H54 (cell line): ENCODE measurements at places on chromosomes 16 and 17.
A peak's percentile ranks its signal among the peaks of the same experiment; 100 is the strongest.

GRCh38 chr17:8489841-8490240, 54.2 kb downstream of the NDEL1 start:
- DNase-seq, result no peak

- peak; percentile 71 for DNase-seq
Observed at GRCh38 chr16:28974007-28974436, 556 bp upstream of the SPNS1 start.

GRCh38 chr17:21676281-21677111, 15.8 kb upstream of the KCNJ18 start:
- no peak for DNase-seq

DNA sequence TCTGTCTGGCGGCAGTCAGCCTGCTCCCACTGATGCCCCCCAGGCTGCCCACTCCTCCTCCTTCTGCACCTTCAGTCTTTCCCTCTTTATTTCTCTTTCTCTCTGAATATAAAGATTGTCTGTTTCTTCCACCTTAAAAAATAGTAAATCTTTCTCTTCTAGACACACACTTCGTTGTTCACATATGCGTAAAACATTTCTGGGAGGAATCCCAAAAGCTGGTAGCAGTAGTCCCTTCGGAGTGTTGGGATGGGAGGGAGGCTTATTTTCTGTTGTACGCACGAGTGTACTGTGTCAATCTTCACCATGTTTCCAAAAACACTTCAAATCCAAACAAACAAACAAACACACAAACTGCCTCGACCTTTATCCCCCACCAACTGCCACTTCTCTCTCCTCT, 9.9 kb downstream of the OSBPL7 start:
- DNase-seq, result no peak

- DNase-seq, result no peak
Observed at GRCh38 chr17:77768248-77768852, 190.2 kb upstream of the TNRC6C start.

- no peak for DNase-seq
Observed at GRCh38 chr17:65564793-65565192, 3.3 kb upstream of the AXIN2 start.

DNA sequence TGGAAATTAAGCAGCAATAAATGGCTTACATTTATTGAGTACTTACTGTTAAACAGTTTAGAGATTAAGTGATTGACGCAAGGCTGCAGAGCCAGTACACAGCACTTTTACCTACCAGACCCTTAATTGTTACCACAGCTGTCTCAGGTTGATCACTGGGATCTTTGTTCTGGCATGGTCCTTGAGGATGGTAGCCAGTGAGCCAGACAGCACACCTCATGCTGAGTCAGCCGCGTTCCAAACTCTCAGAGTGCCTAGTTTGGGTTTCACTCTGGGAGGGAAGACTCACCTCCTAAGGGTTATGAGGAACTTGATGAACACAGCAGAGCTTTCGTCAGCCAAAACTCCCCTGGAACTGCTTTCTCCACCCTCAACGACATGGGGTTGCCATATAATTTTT, 20.4 kb downstream of the CDH3 start:
- DNase-seq, result peak; percentile 47

DNA sequence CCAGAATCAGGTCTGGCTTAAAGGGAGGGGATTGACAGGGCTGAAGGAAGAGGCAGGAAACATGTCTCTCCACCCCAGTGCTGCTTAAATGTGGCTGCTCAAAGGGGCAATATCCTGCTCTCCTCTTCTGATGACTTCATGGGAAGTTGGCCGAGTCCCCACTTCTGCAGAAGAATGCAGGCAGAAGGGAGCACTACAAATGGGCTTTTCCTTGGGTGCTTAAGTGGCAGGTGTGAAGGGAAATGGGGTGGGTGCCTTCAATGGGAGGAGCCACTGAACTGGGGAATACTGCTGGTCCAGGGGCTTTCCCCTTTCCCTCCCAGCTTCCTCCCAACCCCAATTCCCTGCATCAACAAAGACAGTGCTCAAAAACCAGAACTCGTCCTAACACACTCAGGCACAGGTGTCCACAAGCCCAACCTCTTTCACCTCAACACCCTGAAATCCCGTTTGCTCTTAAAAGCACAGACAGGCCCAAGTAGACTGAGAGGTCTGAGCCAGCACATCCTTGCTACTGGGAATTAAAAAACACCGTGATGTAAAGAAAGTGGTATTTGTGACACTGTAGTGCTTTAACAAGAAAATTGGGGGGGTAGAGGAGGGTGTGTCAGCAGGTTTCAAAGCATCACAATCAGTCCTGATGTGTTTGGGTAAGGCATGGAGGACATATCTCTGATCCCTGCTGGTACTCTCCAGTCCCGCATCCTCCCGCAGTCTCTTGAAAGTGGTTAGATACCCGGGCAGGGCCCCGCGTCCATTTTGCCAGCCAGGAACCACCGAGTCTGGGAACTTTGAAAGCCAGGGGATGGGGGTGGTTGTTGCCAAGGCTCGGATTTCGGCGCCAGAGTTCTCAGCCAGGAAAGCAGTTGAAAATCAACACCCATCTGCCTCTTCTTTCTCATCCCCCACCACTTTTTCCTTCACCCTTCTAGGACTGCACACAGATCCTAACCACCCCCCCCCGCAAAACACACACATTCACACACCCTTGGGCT, 1.6 kb downstream of the CA10 start:
- no peak for DNase-seq

GRCh38 chr16:85484347-85485300, 128.5 kb upstream of the GSE1 start:
- no peak for DNase-seq

DNA sequence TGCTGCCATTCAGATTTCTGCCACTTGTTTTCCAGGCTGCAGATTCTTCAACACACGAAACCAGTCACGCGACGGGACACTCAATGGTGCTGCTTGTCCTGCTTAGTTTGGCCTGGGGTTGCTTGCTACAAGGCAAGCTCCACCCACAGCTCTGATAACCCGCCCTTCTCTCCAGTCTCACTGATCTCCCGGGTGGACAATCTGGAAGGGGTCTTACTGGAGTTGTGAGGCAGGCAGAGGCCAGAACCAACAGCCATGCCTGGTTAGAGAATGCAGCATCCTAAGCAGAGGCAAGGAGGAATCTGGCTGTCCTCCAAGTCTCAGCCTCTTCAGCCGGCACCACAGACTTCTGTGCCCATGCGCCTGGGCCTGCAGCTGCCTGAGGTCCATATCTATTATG, 119.1 kb downstream of the KCNJ12 start:
- DNase-seq, result no peak

GRCh38 chr17:39799395-39799794, 61.7 kb downstream of the GRB7 start:
- DNase-seq, result no peak

DNA sequence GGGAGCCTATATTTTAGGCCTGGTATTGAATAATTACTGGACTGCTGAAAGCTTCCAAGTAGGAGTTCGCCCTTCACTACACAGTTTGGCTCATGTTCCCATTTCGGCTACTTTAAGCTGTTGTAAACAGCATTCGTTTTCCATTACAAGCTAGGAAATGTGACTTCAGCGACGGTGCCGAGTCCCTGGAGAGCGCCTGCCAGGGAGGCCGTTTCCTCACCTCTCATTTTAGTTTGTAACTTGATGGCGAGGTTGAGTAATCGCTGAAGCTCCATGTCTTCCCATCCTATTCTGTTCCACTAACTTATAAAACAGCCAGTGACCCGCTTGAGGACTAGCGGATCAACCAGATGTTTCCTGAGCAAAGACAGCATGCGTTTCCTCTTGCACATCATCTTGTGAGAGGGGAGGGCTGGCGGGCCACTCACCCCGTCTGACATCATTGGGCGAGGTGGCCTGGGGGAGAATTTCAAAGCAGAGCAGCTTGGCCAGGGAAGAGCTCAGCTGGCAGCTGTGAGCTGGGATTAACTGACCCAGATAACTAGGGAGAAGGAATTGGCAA, 32.9 kb downstream of the PCTP start:
- no peak for DNase-seq

DNA sequence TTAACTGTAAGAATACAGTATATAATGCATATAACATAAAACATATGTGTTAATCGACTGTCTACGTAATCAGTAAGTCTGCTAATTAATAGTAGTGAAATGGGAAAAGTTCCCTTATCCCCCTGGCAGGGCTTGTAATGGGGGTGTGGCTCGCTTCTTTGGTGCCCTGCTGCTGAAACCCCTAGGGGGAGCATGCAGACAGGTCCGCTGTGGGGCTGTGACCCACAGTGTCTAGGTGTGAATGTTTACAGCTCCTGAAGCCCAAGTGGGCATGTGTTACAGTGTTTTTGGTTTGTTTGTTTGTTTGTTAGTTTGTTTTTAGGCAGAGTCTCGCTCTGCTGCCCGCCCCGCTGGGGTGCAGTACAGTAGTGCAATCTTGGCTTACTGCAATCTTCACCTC, 495.7 kb downstream of the SHISA9 start:
- DNase-seq, result no peak

DNA sequence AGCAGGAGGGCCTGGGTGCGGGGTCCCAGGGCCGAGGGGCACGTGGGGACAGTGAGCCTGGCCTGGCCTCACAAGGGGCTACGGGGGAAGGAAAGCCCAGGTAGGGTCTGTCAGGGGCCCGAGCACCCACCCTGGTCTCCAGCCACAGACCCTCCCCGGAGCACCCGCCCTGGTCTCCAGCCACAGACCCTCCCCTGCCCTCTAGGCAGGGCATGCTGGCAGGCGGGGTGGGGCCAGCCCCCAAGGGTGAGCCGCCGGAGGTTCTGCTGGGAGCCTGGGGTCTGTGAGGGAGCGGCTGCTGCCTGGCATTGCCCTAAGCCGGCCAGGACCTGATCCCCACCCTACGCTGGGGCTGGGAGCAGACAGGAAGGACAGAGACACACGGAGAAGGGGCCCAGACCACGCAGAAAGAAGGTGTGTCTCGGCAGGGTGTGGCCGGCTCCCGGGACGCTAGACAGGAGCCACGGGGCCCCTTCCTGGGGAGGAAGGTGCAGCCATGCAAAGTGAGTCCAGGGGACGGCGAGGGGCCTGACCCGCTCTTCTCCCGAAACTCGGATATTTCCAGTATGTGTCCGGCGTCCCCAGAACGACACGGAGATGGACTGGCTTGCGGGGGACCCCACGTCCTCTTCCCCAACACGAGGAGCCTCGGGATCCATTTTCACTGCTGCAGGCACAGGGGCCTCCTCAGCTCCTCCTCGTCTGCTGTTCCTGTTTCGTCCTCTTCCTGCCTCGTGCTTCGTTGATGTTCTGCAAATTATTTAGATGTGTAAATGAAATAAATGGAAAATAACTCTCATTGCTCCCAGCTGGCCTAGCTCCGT, 15.5 kb downstream of the UTS2R start:
- no peak for DNase-seq

DNA sequence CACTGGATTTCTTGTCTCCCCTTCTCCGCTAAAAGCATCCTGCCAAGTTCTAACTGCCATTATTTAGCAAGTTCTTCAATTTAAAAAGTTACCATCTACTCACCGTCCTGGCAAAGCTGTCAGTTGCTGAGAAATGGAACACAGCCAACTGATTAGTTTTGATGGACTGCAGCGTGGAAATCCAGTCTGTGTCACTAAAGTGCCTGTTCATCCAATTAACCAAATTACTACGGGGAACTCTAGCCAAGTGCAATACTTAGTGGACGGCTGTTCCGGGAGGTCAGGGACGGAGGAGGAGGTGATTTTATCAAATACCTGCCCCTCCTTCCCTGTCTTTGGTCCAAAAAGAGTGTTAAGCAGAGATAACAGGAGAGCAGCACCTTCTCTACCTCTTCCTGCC, 260.7 kb downstream of the MAF start:
- no peak for DNase-seq

DNA sequence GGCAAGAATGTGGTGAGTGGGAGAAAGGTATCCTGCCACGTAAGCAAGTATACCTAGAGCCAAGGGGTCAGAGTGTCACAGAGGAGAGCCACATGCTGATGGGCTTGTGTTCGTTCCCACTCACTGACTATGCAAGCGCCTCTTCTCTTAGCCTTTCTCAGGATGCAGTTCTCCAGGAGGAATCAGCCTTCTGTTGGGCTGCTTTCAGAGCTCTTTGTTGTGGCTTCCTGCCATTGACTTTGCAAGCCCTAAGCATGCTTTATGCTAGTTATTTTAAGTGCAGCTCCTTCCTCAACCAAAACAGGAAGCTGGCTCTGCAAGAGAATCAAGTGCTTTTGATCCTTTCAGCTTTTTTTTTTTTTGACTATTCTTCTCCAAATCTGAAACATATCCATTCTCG, 66.6 kb downstream of the SIAH1 start:
- no peak for DNase-seq

- DNase-seq, result no peak
Observed at GRCh38 chr17:10513299-10514067, 4.9 kb downstream of the MYH1 start.
